ENCODE measurements at places on chromosomes 2 and 18.

DNA sequence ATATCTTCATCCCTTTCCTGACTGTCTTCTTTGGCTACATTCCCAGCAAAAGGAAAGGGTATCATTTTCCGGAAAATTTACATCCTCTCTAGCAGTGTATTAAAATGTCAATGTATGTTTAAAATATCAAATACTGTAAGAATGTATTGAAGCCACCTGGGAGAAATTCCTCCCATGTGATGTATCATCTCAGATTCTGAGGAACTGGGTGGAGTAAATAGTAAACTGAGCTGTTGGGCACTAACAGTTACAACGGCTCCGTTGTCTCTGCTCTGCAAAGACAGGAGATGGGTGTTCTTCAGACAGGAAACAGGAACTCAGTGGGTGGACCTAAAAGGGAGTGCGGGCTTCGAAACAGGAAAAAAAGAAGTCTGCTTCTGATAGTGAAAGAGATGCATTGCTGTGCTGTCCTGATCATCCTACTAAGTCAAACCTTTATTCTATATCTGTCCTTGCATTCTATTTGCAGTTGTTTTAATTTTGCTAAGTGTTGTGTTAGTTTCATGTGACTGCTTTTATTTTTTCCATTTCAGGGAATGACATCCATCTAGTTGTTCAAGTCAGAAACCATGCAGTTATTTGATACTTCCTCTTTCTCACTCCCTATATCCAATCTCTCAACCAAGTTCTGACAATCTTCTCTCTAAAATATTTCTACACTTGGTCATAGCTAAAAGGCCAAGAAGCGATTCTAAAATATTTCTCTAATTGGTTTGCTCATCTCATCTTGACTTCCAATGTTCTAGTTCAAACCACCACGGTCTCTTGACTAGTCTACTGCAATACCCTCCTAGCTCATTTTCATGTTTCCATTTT, 19.4 kb downstream of the DOK1 start:
- no peak for DNase-seq

DNA sequence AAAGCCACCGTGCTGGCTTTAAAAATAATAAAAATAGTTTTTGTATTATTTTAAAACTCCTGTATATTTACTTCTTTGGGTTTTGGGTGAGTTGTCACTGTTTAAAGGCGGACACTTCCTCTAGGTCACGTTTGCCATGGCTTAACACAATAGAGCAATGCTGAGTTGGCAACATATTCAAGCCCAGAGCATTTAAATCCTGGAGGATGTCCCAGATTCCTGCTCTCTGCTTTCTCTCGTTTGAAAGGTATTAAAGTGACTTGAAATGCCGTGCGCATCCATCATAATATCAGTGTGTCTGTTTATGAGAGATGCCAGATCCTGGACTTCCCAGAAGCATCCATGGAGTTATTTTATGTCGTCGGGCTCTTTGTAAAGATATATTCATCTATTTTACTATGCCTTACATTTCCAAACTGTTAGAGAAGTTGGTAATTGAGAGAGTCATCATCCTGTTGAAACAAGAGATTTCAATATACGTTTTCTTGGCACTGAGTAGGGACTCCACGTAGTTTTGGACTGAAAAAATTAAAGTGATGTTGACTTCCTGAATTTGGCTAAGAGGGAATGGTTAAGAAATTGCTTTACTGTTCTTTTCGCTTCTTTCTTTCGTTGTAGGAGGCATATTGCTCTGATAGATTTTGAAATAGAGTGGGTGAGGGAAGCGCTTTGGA, 150.6 kb downstream of the ZNF236 start:
- DNase-seq, result no peak

DNA sequence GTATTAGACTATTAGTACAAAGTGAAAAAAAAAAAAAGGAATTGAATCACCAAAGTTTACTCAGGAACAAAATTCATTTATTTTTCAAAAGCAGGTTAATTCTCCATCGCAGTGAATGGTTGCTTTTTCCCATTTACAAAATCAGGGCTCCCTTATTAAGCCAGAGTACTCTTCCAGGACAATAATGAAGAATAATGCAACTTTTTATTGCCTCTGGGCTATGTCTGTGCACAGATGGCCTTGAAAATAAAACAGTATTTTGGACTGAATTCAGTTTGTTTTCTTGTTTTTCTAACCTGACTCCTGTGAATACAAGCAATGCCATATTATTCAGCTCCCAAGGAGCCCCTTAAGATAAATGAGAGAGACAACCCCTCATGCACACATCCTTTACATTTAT, 246.8 kb downstream of the KCNS3 start:
- DNase-seq, result no peak

- peak; percentile 95 for DNase-seq
Measured at GRCh38 chr2:231642631-231643494, 50.2 kb downstream of the TEX44 start.

- DNase-seq, result no peak
Measured at GRCh38 chr18:80244956-80245730, 2.2 kb downstream of the PARD6G start.

DNA sequence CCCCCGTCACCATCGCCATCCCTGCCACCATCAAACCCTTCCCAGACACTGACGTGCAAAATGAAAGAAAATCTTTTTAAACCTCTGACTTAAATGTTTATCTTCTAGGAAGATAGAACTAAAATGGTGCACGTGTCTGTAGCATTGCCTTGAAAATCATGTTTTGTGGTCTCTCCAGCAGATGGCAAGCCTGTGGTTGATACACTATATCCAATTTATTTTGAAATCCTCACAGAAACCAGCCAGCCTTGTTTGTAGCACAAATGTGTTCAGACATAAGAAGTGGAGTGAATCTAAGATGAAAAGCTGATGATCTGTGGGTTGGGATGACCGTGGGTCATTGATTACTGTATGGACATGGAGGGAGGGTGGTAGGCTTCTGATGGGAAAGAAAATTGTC, 436.2 kb upstream of the SMIM21 start:
- no peak for DNase-seq

DNA sequence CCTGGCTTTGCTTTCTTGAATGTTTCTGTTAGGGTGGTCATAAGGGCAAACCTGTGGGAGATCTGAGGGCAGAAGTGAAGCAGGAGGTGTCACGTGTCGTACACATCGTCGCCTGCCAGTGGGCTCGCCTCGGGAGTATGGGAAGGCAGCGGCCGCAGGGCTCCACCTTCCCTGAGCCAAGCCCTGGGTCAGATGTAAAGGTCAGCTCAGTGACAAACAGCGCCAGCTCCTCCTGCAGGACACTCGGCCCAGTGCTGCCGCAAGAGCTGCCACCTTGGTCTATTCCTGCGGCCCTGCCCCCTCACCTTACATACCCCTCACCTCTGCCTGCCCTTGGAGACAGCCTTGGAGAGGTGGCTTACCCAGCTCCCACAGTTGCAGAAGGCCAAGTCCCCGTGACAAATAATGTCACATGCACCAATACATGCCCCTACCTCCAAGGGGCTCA, 64.2 kb downstream of the PSMG2 start:
- no peak for DNase-seq

- DNase-seq, result no peak
Measured at GRCh38 chr2:30373881-30374302, 73.2 kb upstream of the LCLAT1 start.

GRCh38 chr2:102929721-102930120, 167.9 kb downstream of the TMEM182 start:
- no peak for DNase-seq

GRCh38 chr2:168174756-168175155, 72.6 kb downstream of the STK39 start:
- DNase-seq, result no peak

DNA sequence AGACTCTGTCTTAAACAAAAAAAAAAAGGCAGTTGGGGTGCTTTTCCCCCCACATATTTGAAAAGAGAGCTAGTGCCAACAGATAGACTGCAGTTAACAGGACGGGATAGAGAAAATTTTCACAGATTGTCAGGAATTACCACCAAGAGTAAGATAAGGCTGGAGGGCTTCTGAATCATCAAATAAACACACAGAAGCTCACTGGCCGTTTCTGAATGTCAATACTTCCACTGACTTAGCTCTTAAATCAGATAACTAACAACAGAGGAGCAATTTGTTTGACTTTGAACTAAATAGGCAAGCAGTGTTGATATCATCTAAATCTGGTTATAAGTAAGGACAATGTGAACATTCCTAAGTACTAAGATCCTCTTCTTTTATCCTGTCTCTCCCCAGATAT, 34.7 kb downstream of the PIEZO2 start:
- DNase-seq, result no peak

- peak; percentile 69 for DNase-seq
Measured at GRCh38 chr2:160062292-160063005, at the start of gene PLA2R1. Gene PLA2R1, minus strand, starts transcription at chr2:160062615. Its CDS starts 212 bp downstream, at chr2:160062403.

DNA sequence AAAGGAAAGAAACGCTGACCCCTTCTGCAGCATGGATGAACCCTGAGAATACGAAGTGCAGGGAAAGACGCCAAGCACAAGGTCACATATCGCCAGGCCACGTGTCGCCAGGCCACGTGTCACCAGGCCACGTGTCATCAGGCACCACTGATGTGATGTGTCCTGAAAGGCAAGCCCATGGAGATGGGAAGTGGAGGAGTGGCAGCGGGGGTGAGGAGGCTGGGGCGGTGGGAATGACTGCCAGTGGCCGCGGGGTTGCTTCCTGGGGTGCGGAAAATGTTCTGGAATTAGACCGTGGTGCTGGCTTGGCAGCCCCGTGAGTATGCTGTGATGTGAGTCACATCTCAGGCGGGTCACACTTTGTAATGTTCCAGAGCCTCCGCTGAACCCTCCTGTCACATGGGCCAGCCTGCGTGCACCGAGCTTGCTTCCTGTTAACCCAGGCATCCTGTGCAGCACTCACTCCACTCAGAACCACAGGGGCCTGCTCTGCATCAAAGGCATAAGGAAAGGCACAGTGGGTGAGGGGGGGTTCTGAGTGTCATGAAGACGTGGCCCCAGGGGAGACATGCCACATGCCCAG, 39.0 kb downstream of the SLC66A2 start:
- no peak for DNase-seq

DNA sequence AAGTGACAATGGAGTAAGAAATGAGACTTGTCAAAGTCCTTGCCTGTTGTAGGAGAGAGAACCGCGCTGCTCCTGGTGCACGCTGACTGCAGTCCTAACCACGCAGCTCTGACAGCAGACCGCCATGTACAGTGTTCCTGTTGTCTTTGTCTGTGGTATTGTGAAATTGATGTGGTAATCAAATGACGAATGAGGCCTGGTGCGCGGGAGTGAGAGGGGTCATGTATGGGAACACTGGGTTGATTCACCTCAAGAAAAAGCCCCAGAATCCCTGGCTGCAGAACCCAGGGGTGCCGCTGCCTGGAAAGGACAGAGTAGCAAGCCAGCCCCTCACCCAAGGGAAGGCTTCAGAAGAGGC, 64.0 kb downstream of the INPP4A start:
- peak; percentile 44 for DNase-seq

GRCh38 chr2:220246386-220246785, 619.0 kb downstream of the SLC4A3 start:
- no peak for DNase-seq

DNA sequence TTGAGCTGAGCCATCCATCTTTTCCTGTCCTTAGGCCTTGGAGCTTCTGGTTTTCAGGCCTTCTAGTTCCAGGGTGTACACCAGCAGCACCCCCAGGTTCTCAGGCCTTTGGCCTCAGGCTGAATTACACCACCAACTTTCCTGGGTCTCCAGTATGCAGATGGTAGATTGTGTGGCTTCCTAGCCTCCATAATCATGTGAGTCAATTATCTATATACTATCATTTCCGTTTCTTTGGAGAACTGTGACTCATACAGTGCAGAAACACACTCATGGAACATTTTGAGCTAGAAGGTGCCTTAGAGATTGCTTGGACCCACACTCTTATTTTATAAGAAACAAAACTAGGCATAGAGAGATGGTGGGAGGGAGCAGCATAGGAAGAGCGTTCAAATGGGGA, 167.4 kb downstream of the NCK2 start:
- no peak for DNase-seq

GRCh38 chr2:224444021-224444420, 42.1 kb upstream of the FAM124B start:
- no peak for DNase-seq

- DNase-seq, result no peak
Measured at GRCh38 chr2:141496810-141497209, 634.0 kb downstream of the LRP1B start.

DNA sequence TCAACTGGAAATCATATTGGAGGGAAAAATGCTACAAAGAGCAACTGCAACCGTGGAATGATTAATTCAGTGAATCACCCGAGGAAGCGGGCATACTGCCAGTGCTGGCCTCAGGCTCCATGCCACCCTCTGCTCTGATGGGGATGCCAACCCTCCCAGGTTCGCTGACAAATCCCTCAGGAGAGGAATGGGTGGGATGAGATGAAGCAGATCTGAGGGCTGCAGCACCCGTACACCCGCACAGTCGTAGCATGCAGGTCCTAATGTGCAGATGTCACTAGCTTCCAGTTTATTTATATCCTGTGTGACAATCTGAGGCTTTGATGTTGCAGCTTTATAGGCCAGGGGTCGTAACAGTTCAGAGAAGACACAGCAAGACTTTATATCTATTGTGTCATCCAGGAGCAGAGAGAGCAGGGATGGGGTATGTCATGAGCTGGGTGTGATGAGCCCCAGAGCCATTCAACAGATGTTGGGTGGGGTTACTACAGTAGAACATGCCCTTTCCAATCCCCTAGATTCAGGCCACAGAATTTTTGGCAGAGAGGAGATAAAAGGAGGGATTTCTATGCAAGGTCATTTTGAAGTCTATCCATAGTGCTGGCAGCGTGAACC, 44.6 kb downstream of the DPP4 start:
- no peak for DNase-seq

- DNase-seq, result no peak
Measured at GRCh38 chr2:109216332-109216731, 87.3 kb downstream of the SH3RF3 start.

DNA sequence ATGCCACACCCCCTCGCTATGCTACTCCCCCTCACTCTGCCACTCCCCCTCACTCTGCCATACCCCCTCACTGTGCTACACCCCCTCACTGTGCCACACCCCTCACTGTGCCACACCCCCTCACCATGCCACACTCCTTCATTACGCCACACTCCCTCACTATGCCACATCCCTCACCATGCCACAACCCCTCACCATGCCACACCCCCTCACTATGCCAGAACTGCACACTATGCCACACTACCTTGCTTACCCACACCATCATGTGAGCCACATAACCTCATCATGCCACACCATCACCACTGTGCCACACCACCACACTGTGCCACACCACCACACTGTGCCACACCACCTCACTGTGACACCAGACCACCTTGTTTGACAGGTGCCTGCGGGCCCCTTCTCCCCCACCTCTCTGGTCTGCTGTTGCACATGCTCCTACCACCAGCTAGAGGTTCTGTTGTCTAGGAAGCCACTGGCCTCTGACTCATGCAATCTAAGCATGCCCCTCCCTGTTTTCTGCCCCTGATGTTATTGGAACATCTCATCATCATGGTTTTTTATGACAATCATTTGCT, 22.0 kb downstream of the MARCHF4 start:
- DNase-seq, result no peak

- DNase-seq, result no peak
Measured at GRCh38 chr2:109609352-109610024, 4.3 kb downstream of the SEPTIN10 start.

DNA sequence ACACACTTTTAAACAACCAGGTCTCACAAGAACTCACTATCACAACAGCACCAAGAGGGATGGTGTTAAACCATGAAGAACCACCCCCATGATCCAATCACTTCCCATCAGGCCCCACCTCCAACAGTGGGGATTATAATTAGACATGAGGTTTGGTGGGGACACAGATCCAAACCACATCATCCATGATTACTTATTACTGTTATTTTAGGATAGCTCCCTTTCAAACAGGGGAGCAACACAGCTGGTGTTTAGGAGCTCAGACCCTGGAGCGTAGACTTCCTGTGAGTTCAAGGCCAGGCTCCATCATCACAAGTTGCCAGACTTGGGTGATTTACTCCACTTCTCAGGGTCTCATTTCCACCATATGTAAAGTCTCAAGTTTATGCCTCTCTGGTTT, 382.7 kb downstream of the HRH4 start:
- no peak for DNase-seq

Data from left colon (tissue), 2 donors.